Stimulated activated CD4-positive, alpha-beta T cell treated with anti-CD3 and anti-CD28 coated beads, Interleukin-1b, Interleukin-23, amount 100 ng/mL, for 1 hour (primary cell): ENCODE measurements at places on chromosomes 7 and 10.

DNA sequence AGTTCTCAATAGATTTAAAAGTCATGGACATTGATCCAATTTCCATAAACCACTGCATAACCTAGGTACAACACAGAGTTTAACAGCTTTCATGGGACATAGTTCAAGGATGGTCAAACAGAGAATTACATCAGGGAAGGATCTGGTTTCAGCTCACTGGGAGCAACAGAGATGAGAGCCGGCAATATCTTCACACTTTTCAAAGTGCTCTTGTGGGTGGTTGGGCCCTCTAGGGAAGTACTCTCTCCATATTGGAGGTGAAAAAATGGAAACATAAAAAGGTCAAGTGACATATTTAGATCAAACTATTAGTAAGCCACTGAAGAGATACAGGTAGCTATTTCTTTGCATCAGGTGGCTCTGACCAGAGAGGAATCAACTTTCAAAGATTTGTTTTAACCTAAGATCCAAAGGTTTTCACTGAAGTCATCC lies 61.8 kb upstream of the LRRN3 start:
- no peak for DNase-seq

DNA sequence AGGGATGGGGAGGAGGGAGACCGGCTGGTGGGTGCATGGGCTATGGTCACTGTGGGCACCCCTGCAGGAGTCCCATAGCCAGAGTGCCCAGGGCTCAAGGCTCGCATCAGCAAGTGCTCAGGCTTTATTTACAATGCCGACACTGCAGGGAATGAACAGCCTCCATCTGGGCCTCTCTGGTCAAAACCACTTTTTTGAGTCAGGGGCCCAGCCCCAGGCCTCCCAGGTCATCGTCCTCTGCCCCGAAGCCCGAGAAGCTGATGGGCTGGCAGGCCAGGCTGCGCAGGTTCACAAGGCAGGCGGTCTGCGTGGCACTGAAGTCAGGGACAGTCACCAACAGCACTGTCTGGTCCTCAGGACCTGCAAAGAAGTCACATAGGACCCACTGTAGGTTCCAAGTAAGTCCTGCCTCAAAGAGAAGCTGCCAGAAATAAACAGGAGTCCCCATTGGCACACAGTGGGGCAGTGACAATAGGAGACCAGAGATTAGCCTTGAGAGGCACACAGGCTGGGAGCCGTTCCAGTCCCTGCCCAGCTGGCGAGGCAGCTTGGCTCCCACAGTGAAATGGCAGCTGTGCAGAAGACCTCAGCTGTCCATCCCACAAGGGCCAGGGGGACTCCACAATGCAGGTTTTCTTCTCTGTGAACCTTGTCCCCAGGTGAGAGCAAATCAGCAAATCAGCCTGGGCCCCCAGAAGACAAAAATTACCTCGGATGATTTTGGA lies 8.6 kb downstream of the POLD2 start:
- no peak for DNase-seq

DNA sequence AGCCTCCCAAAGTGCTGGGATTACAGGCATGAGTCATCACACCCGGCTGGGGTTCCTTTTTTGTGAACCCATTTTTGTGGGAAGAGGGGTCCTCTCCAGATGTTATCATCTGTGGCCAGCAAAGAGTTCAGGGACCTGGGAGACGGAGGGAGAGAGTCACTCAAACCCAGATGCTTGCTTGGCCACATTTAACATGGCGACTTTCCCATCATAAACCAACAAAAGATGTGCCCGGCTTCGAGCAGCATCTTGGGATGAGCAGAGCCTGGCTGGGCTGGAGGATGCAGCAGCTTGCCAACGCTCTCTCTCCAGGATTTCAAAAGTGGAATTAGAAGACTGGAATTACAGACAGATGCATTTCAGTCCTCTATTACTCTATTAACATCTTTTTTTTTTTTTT lies 19.1 kb upstream of the HABP2 start:
- no peak for DNase-seq

DNA sequence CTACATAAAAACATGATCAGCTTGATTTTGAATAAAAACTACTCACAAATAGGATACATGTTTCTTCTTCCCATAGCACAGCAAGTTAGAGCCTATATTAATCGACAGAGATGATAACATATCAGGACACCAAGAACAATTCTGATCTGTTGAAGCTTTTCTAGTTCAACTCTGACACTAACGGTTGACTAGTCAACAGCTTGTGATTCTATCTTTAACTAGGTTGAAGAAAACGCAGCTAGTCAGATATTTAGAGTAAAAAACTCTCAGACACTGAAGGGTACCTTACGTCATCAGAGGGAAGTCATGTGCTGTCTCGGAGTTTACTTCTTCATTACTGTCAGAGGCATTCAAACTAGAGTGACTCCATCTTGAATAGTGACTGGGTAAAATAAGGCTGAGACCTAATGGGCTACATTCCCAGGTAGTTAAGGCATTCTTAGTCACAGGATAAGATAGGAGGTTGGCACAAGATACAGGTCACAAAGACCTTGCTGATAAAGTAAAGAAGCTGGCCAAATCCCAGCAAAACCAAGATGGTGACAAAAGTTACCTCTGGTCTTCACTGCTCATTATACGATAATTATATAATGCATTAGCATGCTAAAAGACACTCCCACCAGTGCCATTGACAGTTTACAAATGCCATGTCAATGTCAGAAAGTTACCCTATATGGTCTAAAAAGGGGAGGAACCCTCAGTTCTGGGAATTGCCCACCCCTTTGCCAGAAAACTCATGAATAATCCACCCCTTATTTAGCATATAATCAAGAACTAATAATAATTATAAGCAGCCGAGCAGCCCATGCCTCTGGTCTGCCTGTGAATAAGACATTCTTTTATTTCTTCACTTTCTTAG lies 21.3 kb downstream of the CCDC71L start:
- no peak for DNase-seq

GRCh38 chr7:137695942-137696341 lies 150.8 kb downstream of the DGKI start:
- no peak for DNase-seq
